HepG2 (cell line): ENCODE measurements at places on chromosomes 11 and 22.

GRCh38 chr11:86440843-86441242 lies 66.2 kb downstream of the CCDC81 start:
- DNase-seq = no peak

DNA sequence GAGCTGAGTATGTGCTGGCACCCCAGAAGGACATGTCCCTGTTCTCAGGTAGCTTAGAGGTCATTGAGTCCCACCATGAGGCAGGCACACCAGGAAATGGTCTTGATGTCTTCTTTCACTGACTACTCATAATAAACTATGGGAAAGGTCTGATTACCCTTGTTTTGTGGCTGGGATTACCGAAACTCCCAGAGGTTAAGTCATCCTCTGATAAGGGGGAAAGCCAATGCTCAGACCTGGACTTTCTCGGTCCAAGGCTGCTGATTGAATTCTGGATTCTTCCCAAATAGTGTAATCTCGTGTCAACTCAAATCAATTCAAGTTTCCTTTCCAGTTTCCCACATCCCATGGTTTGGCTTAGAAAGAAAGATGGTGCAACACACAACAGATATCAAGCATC lies 3.7 kb upstream of the CD44 start:
- no peak for DNase-seq

GRCh38 chr11:117498791-117499190 lies 171.1 kb downstream of the CEP164 start:
- DNase-seq = no peak

- no peak for DNase-seq
Observed at GRCh38 chr11:2321311-2321683, 19.5 kb downstream of the TSPAN32 start.

DNA sequence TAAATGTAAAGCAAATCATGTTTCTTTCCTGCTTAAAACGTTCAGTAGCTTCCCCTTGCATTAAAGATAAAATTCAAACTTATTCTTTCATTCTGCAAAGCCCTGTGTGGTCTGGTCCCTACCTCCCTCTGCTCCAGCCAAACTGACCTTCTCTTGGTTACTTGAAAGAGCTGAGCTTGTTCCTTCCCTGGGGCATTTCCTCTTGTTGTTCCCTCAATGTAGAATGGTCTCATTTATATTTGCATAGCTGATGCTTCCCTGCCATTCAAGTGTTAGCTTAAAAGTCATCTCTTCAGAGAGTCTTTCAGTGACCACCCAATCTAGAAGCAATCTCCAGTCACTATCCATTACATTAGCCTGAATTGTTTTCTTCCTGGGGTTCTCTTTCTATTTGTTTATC lies 1618.5 kb upstream of the TENM4 start:
- no peak for DNase-seq

- DNase-seq = peak; percentile 58
Observed at GRCh38 chr11:104668797-104669463, 229.3 kb downstream of the CASP12 start.

- DNase-seq = peak; percentile 14
Observed at GRCh38 chr22:44363013-44363979, 50.5 kb upstream of the SHISAL1 start.

GRCh38 chr22:29580200-29580810 lies 608 bp downstream of the NIPSNAP1 start:
- DNase-seq = peak; percentile 92

DNA sequence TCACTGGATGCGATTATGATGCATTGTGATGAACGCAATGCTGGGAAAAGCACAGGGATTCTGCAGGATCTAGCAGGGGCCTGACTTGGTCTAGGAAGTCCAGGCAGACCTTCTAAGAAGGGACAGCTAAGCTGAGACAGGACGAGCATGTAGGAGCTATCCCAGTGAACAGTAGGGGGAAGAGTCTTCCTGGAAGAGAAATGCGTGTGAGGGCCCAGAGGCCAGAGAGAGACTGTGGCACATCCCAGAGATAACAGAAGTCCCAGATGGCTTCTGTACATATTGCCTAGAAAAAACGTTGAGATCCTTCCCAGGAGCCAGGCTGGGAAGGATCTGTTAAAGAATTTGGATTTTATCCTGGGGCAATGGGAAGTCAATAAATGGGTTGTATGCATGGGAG lies 24.6 kb downstream of the RCN1 start:
- DNase-seq = no peak

- no peak for DNase-seq
Observed at GRCh38 chr11:68889948-68890446, 13.6 kb downstream of the MRPL21 start.

- DNase-seq = no peak
Observed at GRCh38 chr11:17479284-17480214, 2.9 kb upstream of the ABCC8 start.

GRCh38 chr22:29563652-29564460 lies 10.3 kb upstream of the THOC5 start:
- no peak for DNase-seq

GRCh38 chr11:86245369-86246292 lies 1.1 kb downstream of the EED start:
- DNase-seq = peak; percentile 23

GRCh38 chr11:66915866-66916265 lies 42.3 kb downstream of the PC start:
- no peak for DNase-seq

GRCh38 chr11:119470317-119471291 lies 47.6 kb upstream of the THY1 start:
- DNase-seq = no peak

GRCh38 chr11:1881442-1882264 lies 10.0 kb downstream of the PRR33 start:
- no peak for DNase-seq

- DNase-seq = peak; percentile 22
Observed at GRCh38 chr11:74948546-74948897, 369 bp downstream of the XRRA1 start.

DNA sequence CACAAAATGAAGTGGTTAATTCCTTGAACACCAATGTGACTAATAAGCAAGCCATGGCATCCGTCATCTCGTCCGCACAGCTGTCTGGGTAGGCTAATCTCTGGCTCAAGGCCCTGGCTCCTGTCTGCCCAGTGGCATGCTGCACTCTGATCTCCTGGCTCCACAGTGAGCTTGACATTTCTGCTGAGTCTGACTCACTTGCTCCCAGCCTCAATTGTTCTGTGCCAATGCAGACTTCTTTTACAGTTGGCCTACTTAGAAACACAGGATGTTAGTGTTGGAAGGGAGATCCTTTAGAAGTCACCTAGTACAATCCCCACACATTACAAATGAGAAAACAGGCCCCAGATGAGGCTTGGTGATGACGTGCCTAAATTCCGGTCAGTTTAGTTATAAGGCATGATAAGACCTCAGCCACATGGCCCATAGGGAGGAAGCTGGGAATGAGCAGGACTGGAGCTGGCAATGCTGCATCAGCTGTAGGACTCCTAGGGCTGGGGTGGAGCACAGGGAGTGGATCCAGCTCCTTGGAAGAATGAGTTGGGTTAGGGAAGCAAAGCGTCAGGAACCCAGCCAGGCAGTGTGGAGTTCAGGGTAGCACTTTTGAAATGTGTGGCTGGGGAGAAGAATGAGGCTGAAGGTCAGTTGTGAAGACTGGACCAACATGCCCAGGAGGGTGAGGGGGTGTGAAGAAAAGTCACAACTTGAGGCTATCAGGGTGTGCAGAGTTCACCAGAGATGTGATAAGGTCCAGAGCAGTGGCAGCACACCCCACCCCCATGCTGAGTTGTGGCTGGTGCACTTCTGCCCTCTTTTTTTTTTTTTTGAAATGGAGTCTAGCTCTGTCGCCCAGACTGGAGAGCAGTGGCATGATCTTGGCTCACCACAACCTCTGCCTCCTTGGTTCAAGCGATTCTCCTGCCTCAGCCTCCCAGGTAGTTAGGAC lies 70.2 kb upstream of the EED start:
- DNase-seq = peak; percentile 61

- peak; percentile 62 for DNase-seq
Observed at GRCh38 chr22:37019309-37020191, at the start of the genes MPST and TST. TSS of gene MPST (plus strand) at chr22:37019742. CDS start at chr22:37019837, 95 bp downstream. TSS of gene TST (minus strand) at chr22:37019447. CDS start at chr22:37018732, 715 bp downstream.

DNA sequence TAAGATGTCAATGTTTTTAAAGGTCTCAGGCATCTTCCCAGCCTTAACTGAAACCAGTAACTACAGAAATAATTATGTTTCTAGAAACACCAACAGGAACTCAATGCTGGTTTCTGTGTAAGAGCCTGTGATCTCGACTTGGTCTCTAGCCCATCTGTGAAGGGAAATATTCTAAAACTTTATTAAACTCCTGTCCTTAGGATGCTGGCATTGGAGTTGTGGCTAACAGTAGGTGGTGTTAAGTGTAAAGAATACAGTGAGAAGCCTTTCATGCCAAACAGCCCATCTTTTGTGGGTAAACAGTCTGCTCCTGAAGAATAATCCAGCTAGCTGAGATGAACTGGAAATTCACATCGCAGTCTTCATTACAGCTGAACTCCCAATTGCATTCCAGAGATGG lies 133.2 kb downstream of the ADAMTS15 start:
- no peak for DNase-seq

DNA sequence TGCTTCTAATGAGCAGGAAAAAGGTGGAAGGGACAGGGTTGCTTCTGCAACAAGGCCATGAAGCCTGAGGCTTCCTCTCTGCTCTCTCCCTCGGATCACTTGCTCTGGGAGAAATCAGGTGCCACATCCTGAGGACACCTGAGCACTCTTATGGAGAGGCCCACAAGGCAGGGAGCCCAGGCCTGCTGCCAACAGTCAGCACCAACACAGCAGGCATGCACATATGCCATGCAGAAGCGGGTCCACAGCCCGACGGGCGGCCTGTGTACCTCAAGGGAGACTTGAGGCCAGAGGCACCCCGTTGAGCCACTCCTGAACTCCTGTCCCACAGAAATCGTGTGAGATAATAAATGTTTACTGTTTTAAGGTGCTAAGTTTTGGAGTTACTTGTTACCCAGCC lies 9.5 kb downstream of the TTLL12 start:
- no peak for DNase-seq

DNA sequence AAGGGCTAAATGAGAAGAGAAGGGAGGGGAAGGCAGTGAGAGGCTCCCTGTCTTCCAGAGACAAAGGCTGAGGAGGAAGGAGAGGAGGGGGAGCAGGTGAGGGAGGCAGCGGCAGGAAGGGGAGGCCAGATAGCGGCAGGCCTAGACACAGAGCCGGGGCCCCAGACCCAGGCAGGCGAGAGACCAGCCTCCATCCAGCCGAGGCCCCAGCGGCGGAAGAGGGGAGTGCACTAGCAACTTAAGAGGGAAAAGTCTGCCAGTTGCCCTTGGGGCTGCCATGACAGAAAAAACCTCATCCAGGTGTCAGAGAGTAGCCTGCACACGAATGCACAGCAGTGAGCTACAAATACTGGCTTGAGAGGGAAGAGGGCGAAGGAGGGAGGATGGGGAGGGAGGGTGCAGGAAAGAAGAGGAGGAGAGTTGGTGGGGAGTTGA lies 46.7 kb downstream of the IGLL1 start:
- peak; percentile 59 for DNase-seq

- no peak for DNase-seq
Observed at GRCh38 chr11:115965767-115966504, 461.7 kb upstream of the CADM1 start.

DNA sequence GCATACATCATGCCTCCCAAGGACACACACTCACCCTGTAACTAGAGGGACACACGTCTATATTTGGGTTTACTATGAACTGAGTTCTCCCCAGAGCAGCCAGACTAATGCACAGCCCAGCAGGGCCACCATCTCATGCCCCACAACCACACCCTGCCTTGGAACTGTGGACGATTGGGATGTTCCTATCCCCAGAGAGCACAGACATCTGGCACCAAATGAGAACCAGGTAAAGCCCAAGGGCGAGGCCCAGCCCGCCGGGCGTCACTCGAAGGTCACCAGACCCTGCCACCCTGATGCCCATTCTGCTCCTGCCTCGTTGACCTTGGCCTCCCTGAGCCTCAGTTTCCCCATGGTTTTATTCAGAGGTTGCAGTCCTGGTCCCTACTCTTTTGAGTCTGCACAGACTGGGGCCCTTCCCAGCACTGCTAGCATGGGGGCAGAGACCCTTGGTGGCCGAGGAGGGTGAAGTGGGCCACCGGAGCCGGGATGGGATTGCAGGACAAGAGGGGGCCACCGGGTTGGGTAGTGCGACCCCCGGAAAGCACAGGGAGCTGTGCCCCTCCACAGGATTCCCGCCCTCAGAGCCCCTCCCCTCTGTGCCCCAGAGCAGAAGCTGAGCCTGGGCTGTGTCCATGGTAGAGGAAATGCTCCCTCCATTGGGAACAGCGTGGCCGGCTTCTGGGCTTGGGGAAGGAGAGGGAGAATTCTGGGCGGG lies 56.8 kb downstream of the IGLL5 start:
- DNase-seq = no peak

- no peak for DNase-seq
Observed at GRCh38 chr11:130241713-130242112, 73.0 kb downstream of the ZBTB44 start.

- no peak for DNase-seq
Observed at GRCh38 chr11:70820712-70821111, 422.4 kb downstream of the CTTN start.

- DNase-seq = no peak
Observed at GRCh38 chr11:27363576-27364117, 632 bp upstream of the CCDC34 start.

DNA sequence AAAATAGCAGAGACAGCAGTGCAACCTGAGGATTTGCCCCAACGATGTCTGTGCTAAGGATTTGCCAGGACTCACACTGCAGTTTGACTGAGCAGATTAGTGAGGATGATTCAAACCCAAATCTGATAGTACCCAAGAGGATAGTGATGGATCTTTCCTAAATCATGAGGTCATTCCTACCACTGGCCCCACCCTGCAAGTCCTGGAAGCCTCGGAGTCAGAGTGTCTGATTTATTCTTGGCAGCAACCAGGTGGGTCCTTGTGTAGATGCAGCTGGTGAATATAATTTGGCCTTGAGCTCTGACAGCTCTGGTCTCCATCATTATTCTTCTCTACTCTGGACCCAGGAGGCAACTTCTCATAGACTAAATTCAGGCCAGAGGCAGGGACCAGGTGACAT lies 179.3 kb upstream of the RAG2 start:
- DNase-seq = no peak

GRCh38 chr11:72703267-72704008 lies 29.2 kb upstream of the PDE2A start:
- no peak for DNase-seq

- no peak for DNase-seq
Observed at GRCh38 chr11:118715245-118715831, 35.9 kb upstream of the TREH start.

GRCh38 chr11:133843454-133843987 lies 1.8 kb downstream of the SPATA19 start:
- no peak for DNase-seq
